Stimulated activated CD8-positive, alpha-beta memory T cell treated with anti-CD3 and anti-CD28 coated beads, Interleukin-4, amount 100 ng/mL, for 1 hour (primary cell): ENCODE measurements at places on chromosomes 3 and 15.
A peak's percentile ranks its signal among the peaks of the same experiment; 100 is the strongest.

DNA sequence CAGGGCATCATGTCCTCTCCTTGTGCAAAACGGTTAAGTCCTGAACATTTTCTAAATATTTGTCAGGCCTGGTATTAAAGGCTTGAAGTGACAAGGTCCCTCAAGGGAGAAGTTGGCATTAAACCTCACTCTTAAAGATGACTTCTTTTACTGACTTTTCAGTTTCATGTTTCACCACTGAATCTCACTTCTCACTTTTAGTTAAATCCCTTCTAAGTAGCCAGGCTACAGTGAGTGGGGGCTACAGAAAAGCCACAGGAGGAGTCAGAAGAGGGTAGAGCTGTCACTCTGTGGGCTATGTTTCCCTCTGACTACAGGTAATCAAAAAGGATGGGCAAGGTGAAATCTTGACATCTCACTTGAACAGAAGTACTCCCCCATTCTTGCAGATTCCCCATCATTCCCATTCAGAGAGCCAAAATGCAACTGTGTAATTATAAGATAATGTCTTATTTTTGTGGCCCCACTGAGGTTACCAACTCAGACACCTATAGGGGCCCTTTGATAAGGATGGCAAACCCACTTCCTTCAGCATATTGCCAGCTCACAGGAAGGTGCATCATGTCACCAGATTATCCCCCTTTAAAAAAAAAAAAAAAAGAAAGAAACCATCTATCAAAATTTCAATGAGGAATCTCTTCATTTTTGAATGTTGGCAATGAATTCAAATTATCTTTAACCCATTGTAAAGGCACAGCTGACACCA is 790.1 kb upstream of the CFAP20DC start:
- DNase-seq, result no peak

GRCh38 chr3:30401971-30402370 is 204.4 kb upstream of the TGFBR2 start:
- DNase-seq, result no peak

DNA sequence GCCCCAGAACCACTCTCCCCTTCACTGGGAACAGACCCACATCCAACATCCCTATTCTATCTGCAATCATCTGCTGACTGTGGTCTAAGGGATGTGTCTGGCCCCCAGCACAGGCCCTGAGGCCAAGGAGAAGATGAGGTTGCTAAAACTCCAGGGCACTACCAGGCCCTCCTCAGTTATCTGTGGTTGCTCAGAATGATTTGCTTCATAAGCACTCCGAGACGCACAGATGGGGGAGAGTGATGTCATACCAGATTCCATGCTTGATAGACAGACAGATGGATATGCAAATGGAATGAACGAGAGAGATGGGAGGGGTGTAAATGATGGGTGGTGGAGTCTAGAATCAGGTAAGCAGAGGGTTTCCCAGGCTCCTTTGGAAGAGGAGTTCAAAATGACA is 57.8 kb downstream of the CEMIP start:
- DNase-seq, result no peak

DNA sequence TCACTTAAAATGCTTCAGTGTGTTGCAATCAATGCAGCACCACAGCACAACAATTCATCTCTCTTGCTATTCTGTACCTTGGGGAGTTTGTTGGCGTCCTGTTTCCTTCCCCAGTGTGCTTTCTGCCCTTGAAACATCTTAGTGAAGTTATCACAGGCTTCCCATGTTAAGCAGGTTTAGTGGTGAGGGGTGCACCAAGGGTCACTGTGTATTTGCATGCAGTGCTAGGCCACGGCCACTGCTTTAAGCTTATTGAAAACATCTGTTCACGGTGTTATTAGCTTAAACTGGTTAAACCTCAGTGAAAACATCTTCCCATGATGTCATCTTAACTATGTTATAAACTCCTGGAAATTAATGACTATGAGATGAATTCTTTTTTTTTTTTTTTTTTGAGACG is 217.3 kb upstream of the GOLIM4 start:
- DNase-seq, result no peak

- DNase-seq, result no peak
These were observed 11.9 kb downstream of the GRM2 start for GRCh38 chr3:51718547-51719409.

DNA sequence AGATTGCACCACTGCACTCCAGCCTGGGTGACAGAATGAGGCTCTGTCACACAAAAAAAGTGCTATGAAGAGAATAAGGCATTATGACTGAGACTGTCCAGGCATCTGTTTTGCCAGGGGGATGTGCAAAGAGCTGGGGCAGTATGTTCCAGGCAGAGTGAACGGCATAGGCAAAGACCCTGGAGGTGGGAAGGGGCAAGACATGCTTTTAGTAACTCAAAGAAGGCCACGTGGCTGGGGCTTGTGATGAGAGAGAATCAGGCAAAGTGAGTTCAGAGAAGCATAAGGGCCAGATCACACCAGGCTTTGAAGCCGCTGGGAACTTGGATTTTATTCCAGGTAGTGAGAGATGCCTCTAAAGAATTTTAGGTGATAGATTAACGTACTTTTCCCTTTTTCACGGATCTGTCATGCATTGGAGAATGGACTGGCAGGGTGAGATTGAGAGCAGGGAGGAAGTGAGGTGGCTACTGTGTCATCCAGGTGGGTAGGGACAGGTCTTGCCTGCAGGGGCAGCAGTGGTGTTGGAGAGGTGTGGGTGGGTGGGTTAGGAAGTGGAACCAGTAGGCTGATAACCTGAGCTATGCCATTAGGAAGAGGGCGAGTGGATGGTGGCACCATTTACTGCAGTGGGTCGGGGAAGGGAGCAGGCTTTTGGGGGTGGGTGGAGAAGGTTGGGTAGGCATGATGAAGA is 31.7 kb downstream of the ATP2B2 start:
- no peak for DNase-seq

GRCh38 chr3:124903896-124904834 is 17.0 kb upstream of the ITGB5 start:
- no peak for DNase-seq

- DNase-seq, result no peak
These were observed 507.2 kb upstream of the AGTR1 start for GRCh38 chr3:148190441-148190990.

DNA sequence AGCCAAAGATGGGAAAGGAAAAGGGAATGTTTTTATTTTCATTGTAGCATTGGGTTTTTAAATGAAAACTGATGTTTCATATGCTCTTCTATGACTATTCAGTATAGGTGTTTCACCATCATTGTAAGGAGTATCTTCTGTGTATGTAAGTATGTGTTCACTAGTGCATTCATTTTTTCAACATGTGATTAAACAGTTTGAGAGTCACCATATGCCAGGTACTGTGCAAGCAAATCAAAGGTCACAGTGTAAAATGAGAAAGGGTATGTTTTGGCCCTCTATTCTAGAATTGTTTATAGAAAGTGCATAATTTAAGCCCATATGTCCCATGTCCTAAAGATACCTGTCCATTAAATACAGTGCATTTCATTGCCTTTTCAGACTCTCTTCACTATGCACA is 207.2 kb downstream of the ZBTB20 start:
- no peak for DNase-seq

DNA sequence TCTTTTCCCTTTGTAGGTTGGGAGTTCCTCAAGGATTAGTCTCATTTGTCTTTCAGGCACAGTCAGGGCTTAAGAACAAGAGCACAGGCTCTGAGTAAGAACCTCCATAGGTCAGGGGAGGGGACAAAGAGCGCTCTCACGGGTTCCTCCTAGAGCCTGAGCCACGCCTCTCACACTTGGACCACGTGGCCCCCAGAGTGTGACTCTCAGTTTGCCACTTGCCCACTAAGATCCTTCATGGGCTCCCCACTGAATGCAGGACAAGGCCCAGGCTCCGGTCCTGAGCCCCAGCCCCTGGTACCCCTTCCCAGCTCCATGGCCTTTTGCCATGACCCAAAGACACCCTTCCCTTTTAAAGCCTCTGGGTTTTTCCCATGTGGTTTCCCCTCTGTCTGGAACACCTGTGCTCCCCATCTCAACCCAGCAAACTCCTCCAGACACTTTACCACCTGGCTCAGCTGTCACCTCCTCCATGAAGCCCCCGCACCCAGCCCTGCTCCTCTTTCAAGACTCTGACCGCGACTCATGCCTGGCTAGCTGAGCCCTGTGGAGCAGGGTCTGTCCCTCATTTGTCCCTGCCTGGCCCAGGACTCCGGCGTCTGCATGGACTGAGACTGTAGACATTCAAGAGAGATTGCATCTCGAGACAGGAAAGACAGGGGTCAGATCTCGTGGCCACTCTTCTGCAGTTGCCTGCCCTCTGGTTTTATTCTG is 32.7 kb downstream of the IQSEC1 start:
- peak; percentile 20 for DNase-seq

GRCh38 chr3:173753593-173753992 is 356.0 kb downstream of the NLGN1 start:
- DNase-seq, result no peak

- no peak for DNase-seq
These were observed 25.8 kb upstream of the MTHFS start for GRCh38 chr15:79922512-79923078.

GRCh38 chr3:50111757-50112156 is 23.0 kb downstream of the RBM5 start:
- no peak for DNase-seq

DNA sequence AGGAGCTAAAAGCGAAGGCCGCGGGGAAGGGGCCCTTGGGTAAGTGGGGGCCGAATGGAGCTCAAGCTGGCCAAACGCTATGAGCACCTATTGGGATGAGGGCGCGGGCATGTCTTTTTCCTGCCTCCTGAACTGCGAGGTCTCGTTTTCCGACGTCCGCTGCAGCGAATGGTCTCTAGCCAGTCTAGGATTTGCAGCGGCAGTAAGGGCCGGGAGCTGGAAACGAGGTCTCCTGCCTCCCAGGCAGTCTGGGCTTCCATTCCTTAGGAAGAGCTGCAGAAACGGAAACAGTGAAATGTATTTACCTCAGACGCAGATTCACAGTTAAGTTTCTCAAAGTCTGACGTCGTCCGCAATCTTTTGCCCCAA is 517 bp downstream of the TMA7 start:
- DNase-seq, result no peak

- DNase-seq, result no peak
These were observed 253.8 kb upstream of the ARL6 start for GRCh38 chr3:97510795-97511194.

DNA sequence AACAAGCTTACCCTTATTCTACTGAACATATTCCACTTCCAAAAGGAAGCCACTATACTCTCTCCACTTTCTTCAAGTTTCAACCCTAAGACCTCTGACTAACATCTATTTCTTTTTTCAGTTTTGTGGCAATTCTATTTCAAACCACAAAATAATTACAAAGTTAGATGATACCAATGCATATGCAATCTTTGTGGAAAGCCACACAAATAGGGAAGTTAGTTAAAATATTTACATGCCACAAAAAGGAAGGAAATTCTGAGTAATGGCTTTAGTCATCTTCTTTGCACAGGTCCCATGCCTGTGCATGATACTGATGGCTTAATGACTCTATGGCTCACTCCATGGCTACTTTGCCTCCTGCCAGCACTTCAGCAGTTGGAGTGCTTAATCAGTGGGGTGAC is 57.0 kb upstream of the MCTP2 start:
- DNase-seq, result no peak

GRCh38 chr3:176690083-176690869 is 507.0 kb downstream of the TBL1XR1 start:
- no peak for DNase-seq

- no peak for DNase-seq
These were observed 50.0 kb upstream of the FMN1 start for GRCh38 chr15:33244471-33244870.

- no peak for DNase-seq
These were observed 185.7 kb upstream of the ZPLD1 start for GRCh38 chr3:102248981-102249705.

DNA sequence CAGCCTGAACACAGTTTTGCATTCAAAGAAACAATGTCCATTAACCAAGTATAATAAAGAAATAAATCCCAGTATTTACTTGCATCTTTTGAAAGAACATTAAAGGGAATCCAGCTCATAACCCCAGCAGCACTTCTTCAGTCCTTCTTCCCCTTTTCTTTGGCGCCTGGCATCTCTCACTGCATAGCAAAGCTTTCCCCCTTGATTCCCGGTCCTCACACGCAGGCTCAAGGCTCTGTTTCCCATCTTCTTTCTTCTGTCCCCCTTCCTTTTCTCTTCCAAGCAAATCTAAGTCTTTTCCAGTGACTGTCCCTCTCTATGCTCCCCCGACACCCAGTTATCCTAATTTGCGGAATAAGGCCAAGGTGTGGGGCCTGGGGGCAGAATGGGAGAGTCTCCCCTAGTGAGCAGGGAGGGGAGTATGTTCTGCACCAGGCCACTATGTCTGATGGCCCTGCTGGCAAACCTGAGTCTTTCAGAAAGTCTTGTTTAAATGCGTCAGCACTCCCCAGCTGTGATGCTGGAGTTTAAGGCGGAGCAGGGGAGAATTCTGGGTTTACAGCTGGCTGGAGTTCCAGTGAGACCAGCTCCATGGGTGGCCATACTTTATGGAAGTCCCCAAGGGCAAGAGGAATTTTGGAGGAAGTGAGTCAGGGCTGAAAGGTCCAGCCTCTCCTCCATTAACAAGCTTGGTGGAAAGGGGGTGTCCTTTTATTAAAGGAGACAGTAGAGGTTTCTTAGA is 42.1 kb downstream of the GOLGA6A start:
- DNase-seq, result no peak

DNA sequence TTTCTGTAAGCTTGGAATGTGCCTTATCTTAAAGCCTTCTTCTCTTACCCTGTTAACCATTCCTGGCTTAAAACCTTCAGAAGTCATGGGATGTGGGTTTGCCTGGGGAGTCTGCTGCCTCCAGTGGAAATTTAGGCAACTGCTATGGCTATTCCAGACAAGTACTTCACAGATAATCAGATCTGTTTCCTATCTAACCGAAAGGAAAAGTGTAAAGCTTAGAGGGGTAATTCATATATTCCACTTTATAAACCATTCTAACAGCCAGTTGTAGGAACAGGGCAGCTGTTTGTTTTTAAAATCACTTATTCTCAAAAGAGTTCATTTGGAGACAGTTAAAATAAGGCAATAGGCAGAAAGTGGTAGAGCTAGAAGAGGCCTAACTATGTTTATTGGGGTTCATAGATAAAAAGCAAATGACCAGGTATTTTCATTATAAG is 219.9 kb downstream of the TCF12 start:
- no peak for DNase-seq

GRCh38 chr3:62525281-62525680 is 151.9 kb upstream of the FEZF2 start:
- DNase-seq, result no peak

- DNase-seq, result no peak
These were observed 127.7 kb upstream of the EPHA3 start for GRCh38 chr3:88979760-88980159.

GRCh38 chr15:80944818-80945217 is 44.8 kb downstream of the MESD start:
- DNase-seq, result no peak

GRCh38 chr3:45872569-45872968 is 13.8 kb upstream of the CCR9 start:
- DNase-seq, result no peak

DNA sequence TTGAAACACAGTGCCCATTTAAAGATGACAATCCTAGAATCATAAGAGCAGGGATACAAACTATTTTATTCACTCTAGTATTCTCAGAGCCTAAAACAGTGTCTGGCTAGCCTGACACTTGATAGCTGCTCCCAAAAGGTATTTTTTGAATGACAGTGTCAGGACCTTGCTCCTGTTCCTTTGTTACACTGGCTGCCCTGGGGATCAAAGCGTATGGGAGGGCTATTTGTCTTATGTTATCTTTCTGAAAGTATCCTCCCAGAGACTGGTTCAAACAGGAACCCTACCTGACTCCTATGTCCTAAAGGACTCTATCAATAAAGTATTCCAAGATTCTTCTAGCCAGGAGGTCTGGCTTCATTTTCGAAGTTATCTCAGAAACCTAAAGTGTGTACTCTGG is 621.4 kb downstream of the FHIT start:
- no peak for DNase-seq
